ENCODE measurements at places on chromosomes 1 and 21.

DNA sequence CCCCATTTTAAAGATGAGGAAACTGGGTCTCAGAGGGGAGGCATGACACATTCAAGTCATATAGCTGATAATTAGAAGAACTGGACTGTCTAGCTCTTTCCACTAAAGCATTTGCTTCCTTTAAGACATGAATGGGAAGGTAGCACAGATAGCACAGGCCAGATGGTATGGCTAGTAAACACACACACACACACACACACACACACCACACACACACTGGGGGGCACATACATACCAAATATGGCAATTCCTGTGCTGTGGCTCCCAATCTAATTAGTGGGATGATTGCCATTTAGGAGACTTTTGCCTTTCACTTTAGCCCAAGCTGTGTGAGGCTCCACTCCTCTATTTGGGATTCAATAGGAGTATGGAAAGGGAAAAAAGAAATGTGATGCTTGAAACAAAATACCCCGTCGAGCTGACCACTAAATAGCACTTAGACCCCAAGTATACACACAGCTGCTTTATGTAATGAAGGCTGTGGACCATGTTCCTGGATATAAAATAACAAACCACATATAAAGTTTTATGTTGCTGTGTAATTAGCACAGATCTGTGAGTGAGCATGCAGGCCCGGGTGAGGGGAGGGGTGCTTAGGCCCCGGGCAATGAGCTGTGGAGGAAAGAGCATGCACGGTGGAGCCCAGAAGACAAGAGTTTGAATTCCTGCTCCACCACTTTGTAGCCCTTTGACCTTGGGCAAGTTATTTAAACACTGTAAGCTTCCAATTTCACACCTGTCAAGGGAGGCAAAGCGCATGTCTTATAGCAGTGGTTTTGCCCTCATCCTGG lies 6.8 kb upstream of the TRABD2B start:
- peak; percentile 54 for DNase-seq

- DNase-seq: peak; percentile 11
Measured at GRCh38 chr1:77126307-77126706, 92.9 kb downstream of the PIGK start.

- DNase-seq: no peak
Measured at GRCh38 chr1:61450872-61451571, 273.9 kb downstream of the TM2D1 start.

DNA sequence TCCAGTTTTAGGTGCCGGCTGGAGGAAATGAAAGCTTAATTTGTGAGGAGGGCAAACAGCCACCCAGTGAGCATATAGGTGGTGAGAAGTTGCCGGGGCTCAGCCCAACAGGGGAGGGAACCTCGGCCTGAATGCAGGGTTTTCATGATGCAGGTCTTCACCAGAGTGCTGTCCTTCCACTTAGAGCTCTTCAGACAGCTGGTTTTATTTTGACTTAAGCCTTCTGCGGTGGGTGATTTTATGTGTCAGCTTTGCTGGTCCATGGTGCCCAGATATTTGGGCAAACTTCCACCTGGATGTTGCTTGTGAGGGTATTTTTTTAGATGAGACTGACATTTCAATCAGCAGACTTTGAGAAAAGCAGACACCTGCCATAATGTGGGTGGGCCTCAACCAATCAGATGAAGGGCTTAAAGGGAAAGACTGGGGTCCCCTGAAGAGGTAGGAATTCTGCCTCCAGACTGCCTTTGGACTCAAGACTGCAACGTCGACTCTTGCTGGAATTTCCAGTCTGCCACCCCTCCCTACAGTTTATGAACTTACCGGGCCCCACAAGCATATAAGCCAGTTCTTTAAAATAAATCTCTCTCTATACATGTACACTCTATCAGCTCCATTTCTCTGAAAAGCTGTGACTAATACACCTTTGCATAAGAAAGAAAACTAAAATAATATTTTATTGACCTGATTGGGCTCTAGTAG lies 72.8 kb downstream of the RHOU start:
- no peak for DNase-seq

DNA sequence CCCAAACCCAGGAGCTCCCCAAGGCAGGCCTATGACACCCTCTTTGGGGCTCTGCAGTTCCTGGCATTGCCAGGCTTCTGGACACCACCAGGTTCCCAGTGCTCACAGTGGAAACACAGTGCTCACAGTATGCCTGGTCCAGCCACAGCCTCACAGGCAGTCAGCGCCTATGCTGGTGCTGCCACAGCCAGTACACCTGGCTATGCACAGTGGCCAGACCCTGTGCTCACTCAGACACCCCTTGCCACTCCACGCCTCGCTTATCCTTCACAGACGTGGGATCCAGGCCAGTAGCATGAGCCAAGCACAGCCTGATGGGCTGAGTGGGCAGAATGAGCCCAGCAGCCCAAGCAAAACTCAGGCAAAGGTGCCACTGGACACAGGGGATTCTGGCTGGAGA lies 579.2 kb upstream of the ADGRL2 start:
- DNase-seq: no peak

- peak; percentile 66 for DNase-seq
Measured at GRCh38 chr1:36207339-36207738, 16.9 kb upstream of the THRAP3 start.

- no peak for DNase-seq
Measured at GRCh38 chr1:177448652-177449357, 278.0 kb downstream of the BRINP2 start.

DNA sequence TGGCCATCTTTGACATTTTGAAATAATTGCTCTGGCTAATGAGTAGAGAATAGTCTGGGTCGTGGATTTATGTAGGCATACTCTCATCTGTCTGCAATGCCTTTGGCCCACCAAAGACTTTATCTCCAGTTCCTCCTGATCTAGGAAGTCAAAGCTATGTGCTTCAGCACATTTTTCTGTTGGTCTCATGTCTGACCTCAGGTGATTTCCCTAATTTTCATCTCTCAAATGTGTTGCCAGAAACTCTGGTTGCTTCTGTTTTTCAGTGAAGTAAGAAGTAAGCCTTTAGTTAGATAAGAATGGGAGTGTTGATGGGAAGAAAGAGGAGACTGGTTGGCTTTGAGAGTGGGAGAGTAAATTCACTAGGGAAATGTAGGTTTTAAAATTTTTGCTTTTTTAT lies 66.4 kb downstream of the GPR88 start:
- DNase-seq: no peak

DNA sequence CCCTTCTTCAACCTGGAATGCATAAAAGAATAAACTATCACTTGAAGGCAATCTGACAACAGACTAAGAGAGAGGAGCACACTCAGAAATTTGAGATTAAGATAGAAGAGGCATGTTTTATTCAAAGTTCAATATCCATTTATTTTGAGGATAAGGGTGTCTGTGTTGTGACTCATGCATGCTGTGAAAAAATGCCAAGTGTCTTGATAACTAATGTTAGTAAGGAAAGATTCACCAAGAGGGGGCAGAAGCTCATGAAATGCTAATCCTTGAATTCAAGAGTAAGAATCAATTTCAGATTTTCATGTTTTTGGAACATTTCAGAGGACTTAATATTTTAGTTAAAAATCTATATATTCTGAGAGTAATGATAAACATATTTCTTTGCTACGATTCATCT lies 94.0 kb downstream of the IFI44 start:
- DNase-seq: no peak

DNA sequence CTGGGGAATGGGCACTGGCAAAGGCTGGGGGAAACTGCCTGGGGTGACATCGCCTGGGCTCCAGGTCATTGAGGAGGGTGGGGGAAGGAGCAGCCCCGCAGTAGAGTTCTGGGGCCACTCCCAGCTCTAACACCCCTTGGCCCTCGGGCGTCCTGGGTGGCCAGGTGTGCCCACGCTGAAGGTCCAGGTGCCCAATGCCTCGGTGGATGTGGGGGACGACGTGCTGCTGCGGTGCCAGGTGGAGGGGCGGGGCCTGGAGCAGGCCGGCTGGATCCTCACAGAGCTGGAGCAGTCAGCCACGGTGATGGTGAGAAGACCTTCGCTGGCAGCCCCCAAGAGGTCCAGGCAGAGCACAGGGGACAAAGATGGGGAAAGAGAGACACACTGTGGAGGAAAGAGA lies 7.7 kb downstream of the NTRK1 start:
- no peak for DNase-seq

- no peak for DNase-seq
Measured at GRCh38 chr1:83509301-83509781, 489.6 kb downstream of the TTLL7 start.

- DNase-seq: no peak
Measured at GRCh38 chr1:159961636-159962035, 7.6 kb upstream of the SLAMF9 start.

- no peak for DNase-seq
Measured at GRCh38 chr1:54397090-54397591, 9.1 kb downstream of the SSBP3 start.

- DNase-seq: peak; percentile 22
Measured at GRCh38 chr1:41241354-41241748, 755 bp downstream of the SCMH1 start.

- no peak for DNase-seq
Measured at GRCh38 chr21:15397258-15397657, 332.5 kb upstream of the NRIP1 start.

- no peak for DNase-seq
Measured at GRCh38 chr1:33460947-33461629, 11.4 kb upstream of the ZSCAN20 start.

GRCh38 chr1:229046251-229046853 lies 224.6 kb upstream of the RAB4A start:
- no peak for DNase-seq

- DNase-seq: no peak
Measured at GRCh38 chr1:71087060-71087459, 6.2 kb upstream of the ZRANB2 start.

- DNase-seq: no peak
Measured at GRCh38 chr1:71721532-71721931, 560.8 kb downstream of the NEGR1 start.

- no peak for DNase-seq
Measured at GRCh38 chr1:202857136-202857610, 31.8 kb downstream of the RABIF start.

- no peak for DNase-seq
Measured at GRCh38 chr1:197696372-197696771, 78.9 kb downstream of the DENND1B start.

GRCh38 chr1:15736038-15736891 lies at the start of gene SLC25A34:
Gene SLC25A34, plus strand, starts transcription at chr1:15736258. Its CDS starts 228 bp downstream, at chr1:15736486.
- no peak for DNase-seq

- DNase-seq: no peak
Measured at GRCh38 chr1:96804648-96805047, 83.1 kb downstream of the PTBP2 start.

- no peak for DNase-seq
Measured at GRCh38 chr1:201128962-201129361, 2.0 kb upstream of the ASCL5 start.

GRCh38 chr21:42836767-42837301 lies 42.5 kb downstream of the WDR4 start:
- DNase-seq: no peak

GRCh38 chr1:5394111-5394510 lies 598.1 kb downstream of the NPHP4 start:
- no peak for DNase-seq

- no peak for DNase-seq
Measured at GRCh38 chr1:94000510-94001282, 91.5 kb upstream of the GCLM start.

- peak; percentile 87 for DNase-seq
Measured at GRCh38 chr1:111948209-111949171, 41.0 kb downstream of the KCND3 start.

- DNase-seq: no peak
Measured at GRCh38 chr21:44637018-44637850, at the start of gene KRTAP10-10. Gene KRTAP10-10, plus strand, starts transcription at chr21:44637356. Its CDS starts 62 bp downstream, at chr21:44637418.

GRCh38 chr1:12255913-12256312 lies 26.1 kb downstream of the VPS13D start:
- DNase-seq: no peak

GRCh38 chr1:160454371-160455152 lies 54.2 kb downstream of the VANGL2 start:
- DNase-seq: no peak

- no peak for DNase-seq
Measured at GRCh38 chr1:212689758-212690529, 9.7 kb downstream of the BATF3 start.

GRCh38 chr1:155569988-155570592 lies 7.5 kb upstream of the ASH1L start:
- no peak for DNase-seq

GRCh38 chr1:44000122-44000665 lies 8.8 kb downstream of the CCDC24 start:
- no peak for DNase-seq

GRCh38 chr1:53986458-53986857 lies 31.5 kb downstream of the LDLRAD1 start:
- no peak for DNase-seq

GRCh38 chr1:170929835-170930554 lies 5.3 kb upstream of the MROH9 start:
- peak; percentile 45 for DNase-seq

DNA sequence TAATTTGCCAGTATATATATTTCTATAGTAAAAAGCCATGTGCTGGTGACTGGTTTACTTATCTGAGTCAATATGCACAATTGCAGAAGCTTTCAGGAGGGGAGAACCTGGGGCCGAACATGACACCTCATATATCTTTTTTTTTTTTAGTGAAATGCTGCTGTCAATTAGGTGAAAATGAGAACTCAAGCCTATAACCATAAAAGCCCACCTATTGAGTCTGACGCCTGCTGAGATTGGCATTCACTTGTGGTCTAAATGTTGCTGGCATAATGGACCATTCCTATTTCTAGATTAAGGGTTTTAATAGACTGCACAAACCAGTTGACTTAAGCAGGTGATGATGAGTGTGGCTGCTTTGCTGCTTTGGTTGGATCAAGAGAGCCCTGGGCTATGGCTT lies 10.8 kb downstream of the NTMT2 start:
- peak; percentile 29 for DNase-seq

- no peak for DNase-seq
Measured at GRCh38 chr1:94727846-94728715, 92.1 kb upstream of the SLC44A3 start.

DNA sequence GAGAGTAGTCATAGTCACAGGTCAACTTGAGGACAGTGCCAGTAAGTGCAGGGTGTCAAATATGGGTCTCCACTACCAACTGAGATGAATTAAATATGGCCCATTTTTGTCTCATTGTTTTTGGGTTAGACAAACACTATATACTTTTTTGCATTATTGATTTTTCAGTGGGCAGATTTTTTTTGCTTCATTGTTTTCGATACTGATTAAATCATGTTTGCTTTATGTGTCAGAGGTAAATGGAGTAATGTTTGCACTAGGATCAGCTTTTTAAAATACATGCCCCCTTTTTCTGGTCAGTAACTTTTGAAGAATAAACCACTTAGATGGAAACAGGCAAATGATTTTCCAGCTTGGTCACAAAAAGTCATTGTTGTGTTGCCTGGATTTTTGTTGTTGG lies 199.0 kb downstream of the USH2A start:
- peak; percentile 3 for DNase-seq

GRCh38 chr1:71565262-71565661 lies 484.4 kb upstream of the ZRANB2 start:
- DNase-seq: no peak

- DNase-seq: peak; percentile 91
Measured at GRCh38 chr1:6033986-6034749, 11.5 kb upstream of the KCNAB2 start.
